ENCODE measurements at places on chromosomes 4 and X.

DNA sequence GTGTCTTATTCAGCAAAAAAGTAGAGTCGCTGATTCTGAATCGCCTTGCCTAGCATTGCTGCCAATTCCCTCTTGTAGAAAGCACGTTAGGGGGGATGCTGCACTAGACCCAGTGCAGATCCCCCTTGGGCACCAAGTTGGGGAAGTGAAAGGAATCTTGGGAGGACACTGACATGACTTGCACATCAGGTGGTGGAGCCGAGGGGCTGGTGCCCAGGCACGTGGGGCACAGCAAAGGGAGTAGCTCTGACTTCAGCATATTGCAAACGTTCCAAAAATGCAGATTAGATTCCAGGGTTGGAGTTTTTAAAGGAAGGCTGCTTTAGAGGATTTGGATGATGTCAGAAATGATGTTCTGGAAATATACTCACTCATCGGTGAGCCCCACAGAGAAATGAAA, 47.4 kb upstream of the GPM6B start:
- DNase-seq: no peak

DNA sequence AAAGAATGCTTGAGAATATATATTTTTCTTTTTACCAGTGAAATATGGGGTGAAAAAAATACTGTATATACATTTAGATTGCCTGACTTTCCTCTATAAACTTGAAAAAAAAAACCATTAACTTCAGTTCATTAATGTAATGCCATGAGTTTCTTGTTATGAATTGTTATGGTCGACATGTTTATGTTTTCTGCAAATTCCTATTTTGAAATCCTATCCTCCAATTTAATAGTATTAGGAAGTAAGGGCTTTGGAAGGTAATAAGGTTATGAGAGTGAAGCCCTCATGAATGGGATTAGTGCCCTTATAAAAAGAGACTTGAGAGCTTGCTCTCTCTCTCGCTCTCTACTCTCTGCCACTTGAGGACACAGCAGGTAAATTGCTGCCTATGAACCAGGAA, 211.4 kb downstream of the LDB2 start:
- DNase-seq: no peak

DNA sequence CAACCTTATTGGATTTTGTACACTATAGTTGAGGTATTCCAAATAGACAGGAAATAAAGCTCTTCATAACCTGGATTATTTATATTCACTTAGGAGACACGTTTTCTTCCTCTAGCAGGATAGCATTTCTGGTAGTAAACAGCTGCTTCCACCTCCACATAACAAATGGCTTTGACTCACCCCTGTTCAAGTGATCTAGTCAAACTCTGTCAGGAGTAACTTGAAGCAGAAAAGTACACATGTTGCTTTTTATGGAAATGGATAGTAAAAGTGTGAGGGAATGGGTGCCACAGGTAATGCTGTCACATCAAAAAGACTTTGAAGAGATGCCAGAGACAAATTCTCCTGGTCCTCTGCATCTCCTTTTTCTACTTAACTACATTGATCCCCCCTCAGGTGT, 258.7 kb upstream of the SLC7A11 start:
- no peak for DNase-seq

DNA sequence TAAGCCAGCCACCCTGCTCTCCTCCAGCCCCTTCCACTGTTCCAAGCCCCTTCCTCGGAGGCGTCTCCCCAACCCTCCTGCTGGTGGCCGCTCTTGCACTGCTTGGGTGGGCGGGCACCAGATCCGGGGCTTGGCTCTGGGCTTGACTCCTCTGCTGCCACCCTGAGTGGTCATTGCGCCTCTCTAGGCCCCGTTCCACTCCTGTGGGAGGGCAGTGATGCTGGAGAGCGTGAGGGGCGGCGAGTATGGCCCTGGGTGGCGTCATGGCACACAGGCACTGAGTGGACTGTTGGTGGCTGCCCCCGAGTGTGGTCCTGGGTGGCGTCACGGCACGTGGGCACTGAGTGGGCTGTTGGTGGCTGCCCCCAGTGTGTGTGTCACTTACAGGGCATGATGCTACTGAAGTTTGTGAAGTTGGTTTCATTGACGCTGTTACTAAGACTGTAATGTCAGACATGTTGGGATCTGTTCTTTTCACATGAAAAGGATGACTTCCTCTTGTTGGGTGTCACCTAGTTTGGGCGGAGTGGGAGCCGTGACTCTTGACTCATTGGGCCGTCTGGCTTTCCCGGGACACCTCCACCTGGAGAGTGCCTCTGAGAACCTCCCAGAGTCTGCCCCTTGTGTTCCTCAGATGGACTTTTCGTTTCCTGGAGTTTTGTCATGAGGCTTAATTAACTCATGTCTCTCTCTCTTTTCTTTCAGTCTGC, 55.9 kb upstream of the HGFAC start:
- no peak for DNase-seq

GRCh38 chrX:7950865-7951264, 23.7 kb upstream of the PNPLA4 start:
- no peak for DNase-seq

- no peak for DNase-seq
Observed at GRCh38 chr4:126242679-126243390, 928.1 kb downstream of the FAT4 start.

DNA sequence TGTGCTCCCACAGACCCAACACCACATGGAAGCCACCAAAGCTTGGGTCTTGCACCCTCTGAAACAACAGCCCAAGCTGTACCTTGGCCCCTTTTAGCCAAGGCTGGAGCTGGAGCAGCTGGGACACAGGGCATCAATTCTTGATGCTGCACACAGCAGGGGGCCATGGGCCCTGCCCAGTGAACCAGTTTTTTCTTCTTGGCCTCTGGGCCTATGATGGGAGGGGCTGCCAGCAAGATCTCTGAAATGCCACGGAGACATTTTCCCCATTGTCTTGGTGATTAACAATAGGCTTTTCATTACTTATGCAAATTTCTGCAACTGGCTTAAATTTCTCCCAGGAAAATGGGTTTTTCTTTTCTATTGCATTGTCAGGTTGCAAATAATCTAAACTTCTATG, 49.0 kb downstream of the SPANXA2 start:
- no peak for DNase-seq

DNA sequence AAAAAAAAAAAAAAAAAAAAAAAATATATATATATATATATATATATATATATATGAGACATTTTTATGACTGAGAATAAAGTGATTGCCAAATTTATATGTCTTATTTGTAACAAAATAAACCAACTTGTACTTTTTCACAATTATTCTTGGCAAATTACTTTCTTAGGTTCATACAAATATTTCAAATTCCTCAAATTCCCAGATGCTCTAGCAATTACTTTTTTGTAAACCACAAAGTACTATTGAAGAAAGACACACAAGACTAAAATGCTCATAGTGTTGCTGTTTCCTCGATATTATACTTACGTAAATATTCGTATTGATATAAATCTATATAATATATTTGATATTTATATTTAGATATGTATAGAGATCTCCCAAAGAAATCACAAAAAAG, 390.0 kb downstream of the FAT4 start:
- DNase-seq: no peak

DNA sequence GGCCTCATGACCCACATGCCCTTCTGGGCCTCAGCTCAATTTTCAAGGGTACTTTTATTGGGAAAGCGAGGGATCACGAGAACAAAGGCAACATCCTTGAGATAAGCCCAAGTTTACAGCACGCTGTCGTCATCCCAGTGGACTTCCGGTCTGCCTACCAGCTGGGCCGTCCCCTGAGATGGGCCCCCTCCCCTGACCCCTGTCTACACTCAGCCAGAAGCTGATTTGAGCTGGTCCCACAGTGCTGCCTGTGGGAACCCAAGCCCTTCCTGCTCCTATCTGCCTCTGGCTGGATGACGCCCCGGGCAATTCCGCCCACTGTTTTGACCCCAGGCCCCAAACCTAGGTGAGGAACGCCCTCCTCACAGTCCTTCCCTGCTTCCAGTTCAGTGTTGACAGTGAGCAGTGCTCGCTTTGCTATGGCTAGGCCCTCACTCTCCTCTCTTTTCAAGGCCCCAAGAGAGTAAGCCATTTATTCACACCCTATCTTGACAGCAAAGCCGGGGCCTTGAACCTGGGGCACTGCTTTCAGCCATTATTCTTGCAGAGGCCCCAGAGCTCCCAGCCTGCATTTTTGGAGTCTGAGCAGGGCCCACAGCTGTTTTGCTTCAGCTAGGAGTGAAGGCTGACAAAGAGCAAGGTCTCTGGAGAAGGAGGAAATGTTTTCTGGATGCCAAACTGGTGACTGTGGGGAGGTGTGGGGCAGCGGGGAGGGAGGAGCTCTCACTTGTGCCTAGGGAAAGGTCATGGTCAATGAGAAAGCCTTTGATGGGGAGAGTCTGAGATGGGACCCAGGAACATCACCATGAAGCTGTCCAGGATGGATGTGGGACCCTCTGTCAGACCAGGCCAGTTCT, 164.6 kb upstream of the BCOR start:
- DNase-seq: no peak

- no peak for DNase-seq
Observed at GRCh38 chr4:37770016-37770415, 56.5 kb upstream of the PGM2 start.

GRCh38 chrX:153537526-153538295, 20.3 kb downstream of the ATP2B3 start:
- no peak for DNase-seq

GRCh38 chr4:39181520-39181904, 817 bp upstream of the WDR19 start:
- no peak for DNase-seq

- DNase-seq: peak; percentile 67
Observed at GRCh38 chr4:13548984-13549546, 4.8 kb upstream of the NKX3-2 start.

- DNase-seq: no peak
Observed at GRCh38 chr4:125832161-125832560, 517.4 kb downstream of the FAT4 start.

Measured in activated CD8-positive, alpha-beta memory T cell treated with anti-CD3 and anti-CD28 coated beads for 48 hours (primary cell).